ENCODE measurements at places on chromosomes 6 and 20.

DNA sequence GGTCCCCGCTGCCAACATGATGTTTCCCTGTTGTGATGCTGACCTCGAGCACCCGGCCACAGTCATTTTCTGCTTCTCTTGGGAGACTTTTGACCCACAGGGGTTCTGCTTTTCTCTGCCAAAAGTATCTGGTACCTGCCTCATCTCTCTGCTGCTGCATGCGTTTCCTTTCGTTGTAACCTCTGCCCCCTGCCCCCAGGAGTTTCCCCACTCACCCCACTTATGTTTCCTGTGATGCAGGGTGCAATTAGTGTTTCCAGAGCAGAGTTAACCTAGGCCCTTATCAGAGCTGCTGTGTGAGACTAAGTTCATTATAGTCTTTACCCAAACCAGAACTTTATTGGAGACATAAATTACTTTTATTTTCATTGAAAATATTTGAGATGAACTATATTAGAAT lies 65.2 kb upstream of the EDN3 start:
- no peak for DNase-seq

- no peak for DNase-seq
These were observed 395.3 kb downstream of the CD109 start for GRCh38 chr6:74091136-74091793.

DNA sequence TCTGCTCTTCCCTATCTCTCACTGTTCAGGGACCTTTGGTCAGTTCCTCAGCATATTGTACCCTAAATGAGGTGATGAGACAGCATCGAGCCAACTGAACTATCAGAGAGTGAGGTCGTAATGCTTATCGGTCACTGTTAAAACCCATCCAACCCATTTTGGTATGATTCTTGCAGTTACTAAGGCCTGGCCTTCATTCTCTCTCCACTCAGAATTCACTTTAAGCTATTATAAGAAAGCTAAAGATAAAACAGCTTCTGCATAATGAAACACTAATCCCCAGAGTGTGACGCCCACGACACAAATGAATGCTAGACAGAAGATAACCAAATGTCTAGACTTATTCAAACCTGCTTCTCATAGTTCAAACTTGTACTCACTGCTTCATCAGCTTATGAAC lies 175.8 kb downstream of the GMPR start:
- DNase-seq = no peak

DNA sequence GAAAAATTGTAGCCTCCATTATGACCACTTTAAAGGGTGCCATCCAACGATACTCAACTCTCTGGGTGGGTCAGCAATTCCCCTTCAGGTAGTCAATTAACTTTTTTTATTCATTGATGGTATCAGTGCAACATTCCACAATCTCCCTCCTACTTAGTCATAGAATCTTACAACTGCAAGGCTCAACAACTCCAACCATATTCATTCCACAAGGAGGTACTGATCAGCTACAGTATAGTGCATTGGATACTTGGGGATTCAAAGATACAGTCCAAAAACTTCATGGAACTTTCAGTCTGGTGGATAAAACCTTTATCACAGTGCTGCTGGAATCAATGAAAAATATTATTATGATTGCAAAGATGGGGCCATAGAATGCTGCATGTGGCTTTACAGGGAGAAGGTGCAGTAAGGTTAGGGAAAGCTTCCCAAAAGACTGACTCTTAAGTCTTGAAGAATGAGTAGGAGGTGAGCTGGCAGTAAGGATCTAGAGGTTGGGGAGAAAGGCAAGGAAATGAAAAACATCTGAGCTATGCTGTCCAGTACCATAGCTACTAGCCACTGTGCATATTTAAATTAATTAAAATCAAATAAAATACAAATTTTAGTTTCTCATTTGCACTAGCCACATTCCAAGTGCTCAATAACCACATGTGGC lies 314.7 kb upstream of the PRDM1 start:
- no peak for DNase-seq

- DNase-seq = no peak
These were observed 101.4 kb downstream of the KIF13A start for GRCh38 chr6:17885889-17886576.

DNA sequence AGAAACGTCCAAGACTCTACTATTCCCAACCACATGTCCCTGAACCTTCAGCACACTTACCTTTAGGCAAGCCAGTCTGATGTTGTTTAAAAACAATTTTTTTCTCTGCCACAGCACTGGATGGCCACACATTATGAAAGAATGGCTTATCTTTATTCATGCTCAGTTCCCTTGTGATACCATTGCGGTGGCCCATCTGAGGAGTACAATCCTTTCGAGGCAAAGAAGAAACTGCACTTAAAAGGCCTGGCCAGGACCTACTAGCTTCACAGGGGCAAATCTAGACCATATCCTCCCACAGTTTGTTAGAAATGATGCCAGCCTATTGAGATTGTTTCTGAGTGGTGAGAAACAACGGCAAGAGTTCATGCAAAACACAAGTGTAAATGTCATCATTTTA lies 88.4 kb upstream of the PLEKHG1 start:
- DNase-seq = no peak

GRCh38 chr6:88538130-88538706 lies 372.1 kb upstream of the CNR1 start:
- no peak for DNase-seq

Data from substantia nigra (tissue), 51 donors.